ENCODE measurements at places on chromosomes 7 and 10. TPM values are rescaled to one million over a fixed set of nuclear protein-coding genes. Genes with fewer than 3 reads are reported as not detected.

The ZNF239 gene
- polyA plus RNA-seq: 4.8 TPM

The OR13A1 gene
- polyA plus RNA-seq: 0.19 TPM

The TBC1D12 gene
- polyA plus RNA-seq: 9.2 TPM

The PON3 gene
- 9.3 TPM for polyA plus RNA-seq

The BET1 gene
- 23.2 TPM for polyA plus RNA-seq

The TRIP6 gene
- polyA plus RNA-seq: 41.7 TPM

The TLX1 gene
- polyA plus RNA-seq: 0.11 TPM

The NAT16 gene
- 1.3 TPM for polyA plus RNA-seq

The NPY4R2 gene
- polyA plus RNA-seq: not detected

The SYT15 gene
- 3.7 TPM for polyA plus RNA-seq

The ADCY1 gene
- polyA plus RNA-seq: 4.3 TPM

The VPS37D gene
- polyA plus RNA-seq: 8.2 TPM

The PPP3CB gene
- polyA plus RNA-seq: 18.6 TPM

The MEOX2 gene
- 1.3 TPM for polyA plus RNA-seq

The BTBD16 gene
- 0.52 TPM for polyA plus RNA-seq

The PCDH15 gene
- 0.31 TPM for polyA plus RNA-seq

The CXCL12 gene
- polyA plus RNA-seq: 35.9 TPM

The HYAL4 gene
- polyA plus RNA-seq: not detected

The JAKMIP3 gene
- 1.4 TPM for polyA plus RNA-seq

The SEMA3E gene
- polyA plus RNA-seq: 1.4 TPM

The NT5C2 gene
- 34.2 TPM for polyA plus RNA-seq

The ITGB1 gene
- 97.3 TPM for polyA plus RNA-seq

The SLC39A12 gene
- 0.05 TPM for polyA plus RNA-seq

The BUB3 gene
- polyA plus RNA-seq: 24.5 TPM

The MMD2 gene
- not detected for polyA plus RNA-seq

The CLRN3 gene
- polyA plus RNA-seq: 0.56 TPM

The NPVF gene
- polyA plus RNA-seq: not detected

The CCL24 gene
- polyA plus RNA-seq: not detected

The MLLT10 gene
- polyA plus RNA-seq: 11.3 TPM

The SFTPD gene
- polyA plus RNA-seq: 1.7 TPM

The TDRD1 gene
- 0.26 TPM for polyA plus RNA-seq

The FAM241B gene
- 8.4 TPM for polyA plus RNA-seq

The NME8 gene
- polyA plus RNA-seq: not detected

The FAM180A gene
- 0.11 TPM for polyA plus RNA-seq

The SLC13A4 gene
- not detected for polyA plus RNA-seq

The PPP1R17 gene
- polyA plus RNA-seq: not detected

The PIK3CG gene
- 0.09 TPM for polyA plus RNA-seq

The LRRC18 gene
- polyA plus RNA-seq: not detected

The MYL7 gene
- polyA plus RNA-seq: 1.9 TPM

The PPP1R9A gene
- 6.6 TPM for polyA plus RNA-seq

The CPA4 gene
- polyA plus RNA-seq: 8.4 TPM

The MPP7 gene
- polyA plus RNA-seq: 2.8 TPM

The MTURN gene
- polyA plus RNA-seq: 8.7 TPM

The HABP2 gene
- 8.8 TPM for polyA plus RNA-seq

The MRLN gene
- polyA plus RNA-seq: 13.3 TPM

The PHF14 gene
- polyA plus RNA-seq: 13.9 TPM

The ARHGEF35 gene
- 7.1 TPM for polyA plus RNA-seq
